Stimulated activated CD8-positive, alpha-beta memory T cell treated with anti-CD3 and anti-CD28 coated beads, Interleukin-4, amount 100 ng/mL, for 24 hours (primary cell): ENCODE measurements at places on chromosomes 3 and 15.

- no peak for DNase-seq
Measured at GRCh38 chr3:58664611-58665010, 2.0 kb downstream of the FAM3D start.

DNA sequence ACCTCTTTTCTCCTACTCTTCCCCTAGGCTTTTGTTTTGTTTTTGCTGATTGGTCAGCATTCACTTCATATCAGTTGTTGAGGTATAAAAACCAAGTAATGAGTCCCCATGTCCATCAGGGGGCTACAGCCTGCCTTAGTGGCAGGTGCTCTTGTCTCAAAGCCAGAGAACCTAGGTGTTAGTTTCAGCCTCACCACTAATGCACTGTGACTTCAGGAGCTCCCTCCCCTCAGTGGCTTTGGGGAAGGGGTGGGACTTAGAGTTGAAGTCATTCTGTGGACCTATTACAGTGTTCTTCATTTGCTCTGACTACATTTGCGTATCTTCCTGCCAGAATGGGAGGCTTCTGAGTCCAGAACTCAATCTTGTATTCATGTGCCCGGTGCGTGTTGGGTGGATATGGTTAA, 41.6 kb downstream of the NR2C2 start:
- peak; percentile 4 for DNase-seq

DNA sequence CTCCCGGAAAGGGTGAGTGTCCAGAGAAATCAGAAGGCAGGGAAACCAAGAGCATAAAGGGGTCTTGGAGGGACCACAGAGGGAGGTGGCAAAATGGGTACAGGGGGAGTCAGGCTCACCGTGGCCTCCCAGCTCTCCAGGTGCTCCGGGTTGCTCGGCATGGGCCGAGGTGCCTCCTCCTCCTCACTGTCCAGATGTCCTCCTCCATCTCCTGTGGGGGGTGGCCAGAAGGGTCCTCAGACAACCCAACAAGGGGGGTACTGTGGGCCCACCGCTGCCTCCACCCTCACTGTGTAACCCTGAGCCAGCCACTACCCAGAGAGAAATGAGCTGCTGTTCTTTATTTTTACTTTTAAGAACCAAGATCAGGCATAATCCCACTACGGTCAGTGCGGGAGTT, 30.4 kb upstream of the OR4F6 start:
- no peak for DNase-seq

GRCh38 chr15:89504166-89504565, 7.8 kb upstream of the RHCG start:
- no peak for DNase-seq

DNA sequence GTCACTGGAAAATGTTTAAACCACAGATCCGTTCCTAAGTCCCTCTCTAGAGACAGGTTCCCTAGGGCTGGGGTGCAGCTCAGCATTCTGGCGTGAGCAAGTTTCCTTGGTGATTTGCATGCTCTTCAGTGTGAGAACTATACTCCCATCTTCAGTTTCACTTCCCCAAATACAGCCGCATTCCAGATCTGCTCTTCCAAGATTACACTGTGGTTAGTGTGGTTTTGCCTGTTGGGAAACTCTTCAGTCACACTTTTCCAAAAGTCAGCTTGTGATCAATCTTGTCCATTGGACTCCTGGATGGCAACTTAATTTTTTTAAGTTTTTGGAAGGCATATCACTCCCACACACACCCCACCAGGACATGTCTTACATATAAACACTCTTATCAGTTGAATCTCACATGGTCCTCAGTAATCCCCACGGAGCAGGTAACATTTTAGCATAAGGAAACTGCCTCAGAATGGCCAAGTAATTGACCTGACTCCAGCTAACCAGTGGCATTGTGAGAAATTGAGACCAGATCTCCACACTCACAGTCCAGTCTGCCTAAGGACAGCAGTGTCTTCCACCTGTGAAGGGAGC, 33.5 kb upstream of the PTPN23 start:
- no peak for DNase-seq

DNA sequence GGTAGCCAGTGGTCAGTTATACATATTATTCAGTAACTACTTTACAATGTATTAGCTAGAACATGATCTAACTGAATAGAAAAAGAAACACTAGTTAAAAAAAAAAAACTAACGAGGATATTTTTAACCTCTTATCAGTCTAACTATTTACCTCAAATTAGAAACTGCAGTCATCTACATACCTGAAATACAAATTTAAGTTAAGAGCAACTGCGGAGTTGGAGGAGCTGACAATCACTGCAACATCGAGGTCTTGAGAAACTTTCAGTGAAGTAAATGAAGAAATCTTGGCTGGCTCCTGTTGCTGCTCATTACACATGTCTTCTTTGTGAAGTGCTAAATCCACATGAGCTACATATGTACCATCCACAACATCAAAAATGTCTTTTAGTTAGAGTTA, 6.5 kb downstream of the SPG11 start:
- DNase-seq, result no peak

DNA sequence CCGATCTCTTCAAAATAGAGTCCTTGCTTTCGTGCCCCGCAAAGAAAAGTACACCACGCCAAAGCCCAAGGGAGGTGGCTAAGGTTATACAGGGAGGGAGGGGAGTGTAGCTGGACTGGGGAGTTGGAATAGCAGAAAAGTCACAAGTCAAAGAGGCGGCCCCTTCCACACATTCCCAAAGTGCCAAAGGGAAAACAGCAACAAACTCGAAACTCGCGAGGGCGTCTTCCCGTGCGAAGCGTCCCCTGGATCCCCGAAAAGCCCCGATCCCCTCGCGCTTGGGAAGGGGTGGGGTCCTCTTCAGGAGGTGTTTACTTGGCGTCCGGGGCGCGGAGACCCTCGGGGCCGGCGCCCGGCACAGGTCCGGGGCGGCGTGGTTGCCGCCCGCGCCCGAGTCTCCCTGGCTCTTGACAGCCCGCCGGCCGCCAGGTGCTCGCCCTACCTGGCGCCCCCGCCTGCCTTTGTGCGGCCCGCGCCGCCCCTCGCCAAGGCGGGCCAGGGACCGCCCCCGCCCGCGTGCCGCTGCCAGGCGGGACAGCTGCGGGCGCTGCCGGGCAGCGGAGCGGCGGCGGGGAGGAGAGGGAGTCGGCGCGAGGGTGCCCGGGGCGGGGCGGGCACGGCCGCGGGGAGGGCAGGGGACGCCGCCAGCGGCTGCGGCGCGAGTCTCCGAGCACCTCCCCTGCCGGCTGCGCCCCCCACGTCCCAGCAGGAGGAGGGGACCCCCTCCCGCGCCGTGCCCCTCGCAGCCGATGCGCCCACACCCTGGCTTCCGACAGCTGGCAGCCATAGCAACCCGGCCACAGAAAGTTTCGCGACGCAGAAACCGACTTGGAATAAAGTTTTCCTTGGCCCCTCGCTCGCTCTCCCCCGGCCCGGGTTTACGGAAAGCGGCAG, 966 bp downstream of the MYO1E start:
- DNase-seq, result no peak

DNA sequence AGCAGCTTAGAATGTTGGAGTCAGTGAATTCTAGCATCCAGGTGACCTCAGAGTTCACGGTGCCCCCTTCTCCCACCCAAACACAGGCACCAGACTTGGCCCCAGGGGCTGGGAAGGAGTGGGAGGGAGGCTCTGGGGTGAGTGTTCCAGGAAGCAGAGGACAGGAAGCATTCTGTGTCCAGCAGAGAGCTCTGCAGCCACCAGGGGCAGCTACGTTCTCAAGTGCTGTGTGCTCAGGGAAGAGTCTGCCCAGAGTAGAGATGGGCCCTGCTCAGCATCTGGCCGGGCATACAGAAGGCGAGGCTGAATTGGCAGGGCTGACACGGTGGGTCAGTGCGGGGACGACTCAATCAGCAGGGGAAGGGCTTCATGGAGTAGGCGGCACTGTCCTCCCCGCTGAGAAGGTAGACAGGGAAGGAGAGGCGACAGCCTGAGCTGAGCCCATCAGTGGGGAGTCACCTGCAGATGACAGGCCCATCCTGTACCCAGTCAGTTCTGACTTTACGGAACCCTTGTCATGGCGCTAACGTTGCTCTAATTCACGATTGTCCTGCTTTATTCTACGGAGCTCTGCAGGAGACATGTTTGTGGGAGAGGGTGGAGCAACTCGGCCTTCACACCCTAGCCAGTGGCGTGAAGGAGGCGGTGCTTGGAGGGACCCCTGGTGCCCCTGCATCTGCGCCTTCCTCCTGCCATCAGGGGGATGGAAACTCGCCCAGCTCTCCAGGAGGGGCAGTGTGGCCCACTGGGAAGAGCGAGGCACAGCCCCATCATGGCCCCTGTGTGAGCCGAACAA, 82.2 kb downstream of the C3orf70 start:
- DNase-seq, result no peak

DNA sequence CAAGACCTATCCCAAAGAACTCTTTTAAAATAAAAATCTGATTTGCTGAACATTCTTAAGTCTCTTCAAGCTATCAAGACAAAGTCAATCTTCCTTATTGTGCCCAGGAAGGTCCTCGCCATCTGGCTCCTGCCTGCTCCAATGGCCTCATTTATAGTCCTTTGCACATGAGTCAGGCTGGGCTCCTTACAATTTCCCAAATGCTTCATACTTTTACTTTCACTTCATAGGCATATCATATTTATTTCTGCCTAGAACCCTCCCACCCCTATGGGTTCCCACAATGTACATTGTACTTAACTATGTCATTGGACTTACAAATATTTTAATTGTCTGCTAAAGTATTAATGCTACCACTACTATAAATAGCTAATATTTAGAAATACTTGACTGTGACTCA, 9.1 kb downstream of the THRB start:
- DNase-seq, result no peak

DNA sequence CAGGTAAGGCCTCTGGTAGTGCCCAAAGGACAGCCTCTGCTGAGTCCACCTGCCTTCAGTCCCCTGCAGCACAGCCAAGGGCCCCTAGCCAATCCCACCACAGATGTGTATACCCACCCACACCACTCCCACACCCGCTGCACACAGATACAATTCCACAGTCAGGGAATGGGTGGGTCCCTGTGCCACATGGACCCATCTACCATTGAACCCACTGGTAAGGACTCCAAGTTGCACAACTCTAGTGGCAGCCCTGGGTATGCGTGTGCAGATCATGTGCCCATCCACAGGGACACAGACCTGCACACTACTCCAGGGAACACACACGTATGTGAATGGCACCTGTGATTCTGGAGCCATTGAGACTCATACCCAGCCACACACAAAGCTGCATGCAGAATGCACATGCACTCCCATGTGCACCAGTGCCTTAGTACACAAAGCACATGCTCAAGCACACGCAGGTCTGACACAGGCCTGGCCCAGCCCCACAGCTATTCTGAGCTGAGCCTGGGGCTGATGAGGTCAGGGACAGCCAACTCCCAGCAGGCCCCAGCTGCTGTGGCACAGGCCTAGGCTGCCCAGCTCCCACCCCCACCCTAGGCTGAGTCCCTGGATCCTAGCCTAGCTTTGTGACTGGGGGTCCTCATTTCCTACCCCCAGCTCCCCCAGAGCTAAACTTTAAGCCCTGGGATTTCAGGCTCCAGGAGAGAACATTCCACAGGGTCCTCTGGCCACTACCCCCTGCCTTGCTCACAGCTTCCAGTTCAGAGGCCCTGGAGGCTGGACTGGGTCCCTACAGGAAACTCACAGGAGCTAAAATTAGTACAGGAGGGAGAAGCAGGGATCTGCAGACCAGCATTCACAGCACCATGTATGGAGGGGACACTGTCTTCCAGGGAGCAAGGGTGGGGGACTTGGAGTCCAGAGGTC, 2.7 kb upstream of the ALS2CL start:
- DNase-seq, result no peak

DNA sequence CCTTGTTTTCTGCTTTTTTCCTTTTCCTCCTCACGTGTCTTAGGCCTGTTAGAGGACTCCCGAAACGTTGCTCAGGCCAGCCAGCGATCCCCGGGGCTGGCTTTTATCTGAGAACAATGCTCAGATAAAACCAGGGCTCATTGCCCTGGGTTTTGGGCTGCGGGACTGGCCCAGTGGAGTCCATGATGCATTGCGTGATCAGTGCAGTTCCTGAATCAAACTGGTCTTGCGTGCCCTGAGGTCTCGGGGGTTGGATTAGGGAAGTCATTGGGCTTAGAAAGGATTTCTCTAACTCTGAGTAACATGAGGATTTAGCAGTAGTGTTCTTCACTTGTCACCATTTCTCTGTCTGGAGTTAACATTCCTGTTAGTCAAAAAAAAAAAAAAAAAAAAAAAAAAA, 66.3 kb downstream of the CCR1 start:
- DNase-seq, result no peak

- DNase-seq, result no peak
Measured at GRCh38 chr15:99425657-99426301, 140.0 kb upstream of the MEF2A start.
